ENCODE measurements at places on chromosomes 1 and 21. TPM values are rescaled to one million over a fixed set of nuclear protein-coding genes. Genes with fewer than 3 reads are reported as not detected.
A peak's percentile ranks its signal among the peaks of the same experiment; 100 is the strongest.

The TMEM61 gene
- 0.47 TPM for total RNA-seq

The SPRR1B gene
- not detected for total RNA-seq

The PLA2G2D gene
- not detected for total RNA-seq

The ATP1A4 gene
- total RNA-seq = 0.33 TPM

The OXCT2 gene
- total RNA-seq = 0.22 TPM

The SFPQ gene
- 783 TPM for total RNA-seq

The SAMD11 gene
- 313 TPM for total RNA-seq

The FCRL1 gene
- not detected for total RNA-seq

The CCDC17 gene
- 5.6 TPM for total RNA-seq

- DNase-seq = no peak
Measured at GRCh38 chr1:29426701-29427279, 190.5 kb downstream of the PTPRU start.

GRCh38 chr1:236281198-236281653 is 532 bp downstream of the ERO1B start:
- DNase-seq = no peak

DNA sequence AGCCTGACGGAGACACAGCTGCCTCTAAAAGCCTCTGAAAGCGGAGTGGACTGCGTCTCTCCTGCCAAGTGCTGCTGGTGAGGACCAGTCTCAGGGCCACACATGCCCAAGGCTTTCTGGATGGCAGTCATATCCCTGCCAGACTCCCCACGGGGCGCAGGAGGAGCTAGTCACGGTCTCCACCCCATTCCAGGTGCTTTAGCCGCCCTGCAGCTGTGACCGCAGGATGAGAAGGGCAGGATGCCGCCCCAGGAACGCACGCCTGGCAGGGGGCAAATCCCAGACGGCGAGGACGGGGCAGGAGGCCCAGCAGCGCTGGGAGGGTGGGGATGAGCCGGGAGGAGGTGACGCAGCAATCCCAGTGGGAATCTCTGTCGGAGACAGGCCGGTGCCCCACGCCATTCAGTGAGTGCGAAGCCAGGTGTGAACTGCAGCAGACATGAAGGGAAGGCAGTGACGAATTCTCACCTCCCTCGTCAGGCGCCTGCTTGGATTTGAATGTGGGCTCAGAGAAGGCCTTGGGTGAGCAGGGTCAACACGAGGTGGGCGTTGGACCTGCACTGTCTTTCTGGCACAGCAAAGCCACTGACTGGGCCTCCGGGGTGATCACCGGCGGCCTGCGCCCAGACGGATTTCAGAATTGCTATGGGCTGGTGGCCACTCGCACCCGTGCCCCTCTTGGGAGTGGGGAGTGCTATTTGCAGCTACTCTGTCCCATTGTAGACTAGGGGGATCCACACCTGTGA is 38.5 kb upstream of the SLC19A1 start:
- DNase-seq = no peak

DNA sequence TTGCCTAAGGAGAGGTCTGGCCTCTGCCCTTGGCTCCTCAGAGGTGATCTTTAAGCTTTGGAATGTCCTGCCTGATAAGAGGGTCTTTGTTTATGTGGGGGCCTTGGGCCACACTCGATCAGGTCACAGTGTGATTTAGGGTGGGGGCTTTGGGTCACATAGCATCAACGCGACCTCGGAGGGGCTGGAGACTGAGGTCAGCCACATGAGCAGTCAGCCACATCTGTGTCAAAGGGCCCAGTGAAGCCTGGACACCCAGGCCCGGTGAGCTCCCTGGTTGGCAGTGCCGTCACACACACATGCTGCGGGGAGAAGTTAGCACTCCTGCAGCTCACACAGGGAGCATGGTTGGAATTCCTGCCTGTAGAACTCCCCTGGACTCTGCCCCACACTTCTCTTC is 345.0 kb downstream of the NPHP4 start:
- peak; percentile 29 for DNase-seq

GRCh38 chr1:22872981-22873664 is 99.5 kb downstream of the LACTBL1 start:
- no peak for DNase-seq

DNA sequence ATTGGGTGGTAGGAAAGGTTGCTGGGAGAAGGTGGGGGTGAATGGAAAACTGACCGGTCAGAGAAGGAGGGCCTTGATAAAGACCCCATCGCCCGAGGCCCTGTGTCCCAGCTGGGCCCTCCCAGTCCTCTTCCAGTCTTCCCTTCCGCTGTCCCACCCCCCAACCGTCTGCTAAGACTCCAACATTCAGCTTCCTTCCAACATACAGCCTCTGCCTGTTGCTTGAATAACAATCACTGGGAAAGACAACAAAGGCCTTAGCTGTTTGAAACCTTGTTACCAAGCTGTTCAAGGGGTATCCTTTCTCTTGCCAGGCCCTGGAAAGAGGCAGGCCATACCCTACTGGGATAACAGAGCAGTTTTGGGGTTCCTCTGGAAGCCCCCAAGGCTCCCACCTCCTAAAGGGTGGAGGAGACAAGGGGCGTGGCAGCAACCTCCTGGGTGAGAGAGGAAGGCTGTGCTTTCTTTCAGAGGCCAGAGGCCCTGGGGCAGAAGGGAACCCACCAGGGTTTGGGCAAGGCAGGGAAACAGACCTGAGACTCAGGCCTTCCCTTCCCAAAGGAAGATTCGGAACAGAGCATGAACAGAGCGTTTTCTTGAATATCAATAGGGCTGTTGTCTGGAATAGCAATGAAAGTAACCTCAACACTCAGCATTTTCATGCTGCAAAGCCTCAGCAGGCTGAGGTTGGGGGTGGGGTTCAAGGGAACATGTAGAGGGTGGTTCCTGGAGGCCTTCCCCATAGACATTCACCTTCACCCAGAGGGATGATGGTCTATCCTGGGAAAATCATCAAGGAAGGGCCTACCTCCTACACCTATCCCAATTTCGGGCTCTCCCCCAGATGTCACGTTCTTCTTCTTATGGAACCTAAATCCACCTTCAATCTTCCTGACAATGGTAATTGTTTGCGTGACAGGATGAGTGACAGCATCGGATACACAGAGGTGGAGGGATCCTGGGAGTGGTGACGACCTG is 4.1 kb downstream of the ETNK2 start:
- no peak for DNase-seq

DNA sequence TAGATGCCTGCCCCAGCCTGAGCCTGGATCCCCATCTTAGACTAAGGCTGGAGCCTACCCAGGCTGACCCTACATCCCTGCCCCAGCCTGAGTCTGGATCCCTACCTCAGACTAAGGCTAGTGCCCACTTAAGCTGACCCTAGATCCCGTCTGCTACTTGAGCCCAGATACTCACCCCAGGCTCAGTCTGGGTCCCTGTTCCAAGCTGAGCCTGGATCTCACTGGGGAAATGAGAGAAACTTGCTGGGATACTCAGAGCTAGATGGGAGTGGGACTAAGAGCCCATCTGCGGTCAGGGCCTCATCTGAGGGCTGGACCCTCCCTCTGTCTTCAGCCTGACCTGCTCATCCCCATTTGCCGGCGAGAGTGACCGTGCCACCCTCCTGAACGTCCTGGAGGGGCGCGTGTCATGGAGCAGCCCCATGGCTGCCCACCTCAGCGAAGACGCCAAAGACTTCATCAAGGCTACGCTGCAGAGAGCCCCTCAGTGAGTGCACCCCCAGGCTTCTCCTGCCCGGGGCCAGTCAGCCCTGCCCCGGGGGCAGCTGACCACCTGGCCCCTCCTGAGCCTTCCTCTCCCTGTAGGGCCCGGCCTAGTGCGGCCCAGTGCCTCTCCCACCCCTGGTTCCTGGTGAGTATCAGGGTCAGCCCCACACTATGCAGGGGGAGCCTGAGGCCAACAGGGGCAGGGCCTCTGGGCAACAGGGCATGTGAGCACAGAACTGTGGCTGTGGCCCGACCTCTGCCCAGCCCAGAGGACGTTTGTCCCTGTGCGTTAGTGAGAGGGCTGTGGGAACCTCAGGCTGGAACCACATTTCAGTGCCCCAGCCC is 36.8 kb downstream of the TRIM11 start:
- DNase-seq = no peak

- DNase-seq = no peak
Measured at GRCh38 chr1:101975371-101975770, 21.4 kb downstream of the OLFM3 start.

- peak; percentile 43 for DNase-seq
Measured at GRCh38 chr1:156750711-156751450, 594 bp downstream of the HDGF start.

GRCh38 chr1:104868794-104869193 is 1119.1 kb downstream of the AMY1C start:
- DNase-seq = no peak

GRCh38 chr1:147223740-147224615 is 1.2 kb downstream of the FMO5 start:
- no peak for DNase-seq

GRCh38 chr1:63321785-63322113 is 618 bp upstream of the FOXD3 start:
- DNase-seq = no peak

GRCh38 chr1:52880206-52880605 is 37.6 kb downstream of the ZYG11A start:
- DNase-seq = no peak

DNA sequence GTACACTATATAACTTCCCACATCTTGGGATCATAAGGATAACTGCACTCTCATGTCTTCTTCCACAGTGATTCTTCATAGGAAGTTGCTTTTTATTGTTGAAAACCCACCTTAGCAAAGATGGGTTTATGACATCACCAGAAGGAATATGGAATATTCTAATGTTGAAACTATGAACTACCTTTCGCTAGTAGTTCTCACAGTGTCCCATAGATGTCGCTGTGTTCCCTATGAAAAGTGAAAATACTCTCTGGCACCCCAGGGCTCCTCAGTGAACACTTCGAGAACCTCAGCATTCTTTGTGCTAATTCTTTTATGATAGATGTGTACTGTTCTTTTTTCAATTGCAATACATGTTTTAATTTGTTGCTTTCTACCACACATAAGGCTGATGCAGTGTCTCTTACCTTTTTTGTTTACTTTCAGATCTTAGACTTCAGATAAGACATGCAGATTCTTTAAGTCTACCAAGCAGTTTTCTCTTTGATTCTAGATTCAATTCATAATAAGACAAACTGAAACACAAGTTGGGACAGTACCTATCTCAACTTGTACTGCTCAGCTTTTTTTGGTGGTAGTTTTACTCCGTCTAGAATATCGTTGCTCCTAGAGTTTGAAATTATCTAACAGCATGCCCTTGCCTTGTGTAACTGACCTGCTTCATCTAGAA is 90.8 kb downstream of the GTF2B start:
- DNase-seq = no peak

DNA sequence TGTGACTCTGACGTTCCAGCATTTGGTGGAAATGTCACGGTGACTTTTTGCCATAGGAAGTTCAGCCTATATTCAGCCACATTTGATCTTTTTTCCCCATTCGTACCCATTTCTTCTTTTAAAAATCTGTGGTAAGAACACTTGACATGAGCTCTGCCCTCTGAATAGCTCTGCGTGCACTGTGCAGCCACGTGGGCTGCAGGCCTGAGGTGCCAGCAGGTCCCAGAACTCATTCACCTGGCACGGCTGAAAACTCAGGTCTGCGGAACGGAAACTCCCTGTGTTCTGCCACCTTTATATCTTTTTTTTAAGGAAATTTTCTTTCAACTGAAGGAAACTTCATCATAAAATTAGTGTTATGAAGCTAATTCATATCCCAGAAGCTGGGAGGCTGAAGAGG is 28.6 kb downstream of the CEP104 start:
- no peak for DNase-seq

- no peak for DNase-seq
Measured at GRCh38 chr1:180918519-180918918, 5.8 kb downstream of the KIAA1614 start.

GRCh38 chr1:54940042-54940441 is 40.4 kb upstream of the TMEM61 start:
- no peak for DNase-seq

DNA sequence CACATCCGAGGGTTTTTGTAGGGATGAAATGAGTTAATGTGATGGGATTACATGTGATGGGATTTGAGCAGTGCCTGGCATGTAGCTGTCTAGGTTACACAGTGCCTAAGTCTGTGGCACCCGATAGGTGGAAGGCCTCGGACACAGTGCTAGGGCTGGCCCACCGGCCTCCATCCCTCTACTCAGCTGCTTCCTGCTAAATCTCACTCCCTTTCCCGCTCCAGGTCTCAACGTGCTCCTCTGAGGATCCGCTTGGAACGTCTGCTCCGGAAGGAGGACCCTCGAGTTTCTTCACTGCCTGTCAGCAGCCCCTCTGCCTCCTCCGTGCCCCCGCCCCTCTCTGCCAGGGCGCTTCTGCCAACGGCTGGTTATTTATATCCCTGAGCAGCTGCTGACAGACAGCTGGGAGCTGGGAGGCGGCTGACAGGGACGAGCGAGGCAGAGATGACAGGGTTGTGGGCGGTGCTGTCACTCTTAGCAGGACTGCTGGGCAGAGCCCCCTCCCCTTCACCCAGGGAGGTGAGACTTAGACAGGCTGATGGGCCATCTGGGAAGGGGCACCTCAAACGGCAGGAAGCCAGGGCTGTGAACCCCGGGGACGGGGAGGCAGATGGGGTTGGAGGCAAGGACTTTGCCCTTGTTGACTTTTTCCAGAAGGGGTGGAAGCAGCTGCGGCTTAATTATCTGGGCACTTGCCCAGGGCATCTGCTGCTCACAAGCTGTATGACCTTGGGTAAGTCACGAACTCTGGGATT is 26.6 kb upstream of the LRRN2 start:
- no peak for DNase-seq

DNA sequence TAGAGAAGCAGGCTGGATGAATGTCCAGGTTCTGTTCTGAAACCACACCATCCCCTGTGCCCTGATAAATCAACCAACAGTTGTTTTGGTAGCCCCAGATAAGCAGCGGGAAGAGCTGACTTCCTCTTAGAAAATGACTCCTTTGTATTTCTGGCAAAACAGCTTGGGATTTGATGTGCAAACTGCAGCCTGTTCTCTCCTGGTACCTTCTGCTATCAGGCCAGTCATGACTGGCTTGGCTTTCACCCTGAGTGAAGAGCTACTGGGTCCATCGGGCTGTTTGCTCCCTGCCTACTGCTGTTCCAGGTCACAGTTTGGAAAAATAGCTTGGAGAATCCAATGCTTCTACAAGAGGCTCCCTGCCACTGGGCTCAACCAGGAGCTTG is 116.8 kb downstream of the DTL start:
- DNase-seq = no peak

- DNase-seq = peak; percentile 39
Measured at GRCh38 chr1:167819849-167820683, 93.9 kb downstream of the ADCY10 start.

- no peak for DNase-seq
Measured at GRCh38 chr1:209850342-209850979, 22.7 kb downstream of the UTP25 start.
